ENCODE measurements at places on chromosomes 16 and 17.

DNA sequence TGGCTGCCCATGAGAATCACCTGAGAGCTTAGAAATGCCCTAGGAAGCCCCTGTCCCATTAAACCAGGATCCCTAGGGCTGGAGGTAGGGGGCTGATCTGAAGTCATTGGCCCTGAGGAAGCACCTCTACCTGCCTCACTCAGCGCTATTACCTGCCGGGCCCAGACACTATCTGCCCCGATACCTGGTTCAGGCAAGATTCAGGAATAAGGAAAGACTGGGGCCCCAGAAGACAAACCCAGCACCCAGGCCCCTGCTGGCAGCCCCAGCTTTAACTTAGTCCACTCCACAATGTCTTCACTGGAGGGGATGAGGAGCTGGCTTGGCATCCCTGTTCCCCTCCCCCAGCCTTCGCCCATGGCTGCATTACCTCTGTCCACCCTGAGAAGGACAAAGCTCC is 126.3 kb downstream of the GAS7 start:
- DNase-seq: no peak

DNA sequence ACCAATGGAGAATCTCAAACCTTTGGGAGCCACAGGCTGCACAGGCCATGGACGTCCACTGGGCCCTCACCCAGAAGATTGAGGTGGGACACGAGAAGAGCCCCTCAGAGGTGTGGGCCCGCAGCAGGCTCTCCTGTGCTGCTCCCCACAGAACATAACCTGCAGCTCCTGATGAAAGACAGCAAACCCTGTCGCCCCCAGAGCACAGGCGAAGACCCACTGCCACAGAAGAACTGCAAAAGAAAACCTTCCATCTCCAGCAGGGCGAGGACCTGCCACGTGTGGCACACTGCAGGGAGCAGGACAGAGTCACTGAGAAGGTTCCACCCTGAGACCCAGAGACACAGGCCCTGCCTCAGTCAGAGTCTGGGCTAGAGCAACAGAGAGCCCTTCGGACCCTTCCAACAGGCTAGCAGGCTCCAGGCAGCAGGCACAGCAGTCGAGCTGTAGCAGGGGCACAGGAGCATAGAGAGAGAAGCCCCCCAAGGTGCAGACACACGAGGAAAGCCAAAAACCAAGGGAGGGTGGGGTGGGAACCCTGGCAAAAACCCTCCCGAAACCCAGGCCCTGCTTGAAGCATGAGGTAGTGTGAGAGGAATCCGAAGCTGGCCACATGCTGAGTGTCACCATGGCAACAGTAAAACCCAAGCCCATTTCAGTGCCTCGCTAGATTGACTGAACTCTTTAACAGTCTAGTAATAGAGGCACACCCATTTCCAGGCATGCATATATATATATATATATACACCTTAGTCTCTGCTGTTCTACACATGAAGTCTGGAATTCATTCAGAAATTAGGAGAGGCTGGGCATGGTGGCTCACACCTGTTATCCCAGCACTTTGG is 60.0 kb upstream of the CHMP6 start:
- no peak for DNase-seq

GRCh38 chr16:727291-727977 is 528 bp downstream of the HAGHL start:
- no peak for DNase-seq

GRCh38 chr16:19138601-19139000 is 24.8 kb downstream of the ITPRIPL2 start:
- no peak for DNase-seq

GRCh38 chr17:17783825-17784656 is 52.7 kb downstream of the SREBF1 start:
- DNase-seq: peak; percentile 49

GRCh38 chr17:12665263-12666210 is at the start of gene MYOCD:
MYOCD (plus strand) TSS chr17:12665890; CDS start chr17:12666189, 299 bp downstream.
- DNase-seq: no peak

DNA sequence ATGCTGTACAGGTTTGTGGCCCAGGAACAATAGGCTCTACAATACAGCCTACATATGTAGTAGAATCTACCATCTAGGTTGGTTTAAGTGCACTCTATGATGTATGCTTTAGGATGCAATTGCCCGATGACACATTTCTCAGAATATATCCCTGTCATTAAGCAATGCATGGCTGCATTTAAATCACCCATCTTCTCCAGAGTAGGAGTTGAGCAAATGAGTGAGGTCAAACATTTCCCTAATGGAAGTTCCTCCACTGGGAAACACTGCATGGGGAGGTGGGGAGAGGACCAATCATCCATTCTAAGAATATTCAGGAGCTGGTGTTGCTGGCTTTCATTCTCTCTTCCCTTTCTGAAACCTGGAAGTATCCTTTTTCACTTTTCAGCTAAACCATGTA is 2.0 kb upstream of the PCTP start:
- DNase-seq: no peak

GRCh38 chr17:68290955-68291835 is at the start of the genes ARSG and SLC16A6:
ARSG (plus strand) TSS chr17:68291495; CDS start chr17:68307494, 15,999 bp downstream.
SLC16A6 (minus strand) TSS chr17:68291127; CDS start chr17:68278320, 12,807 bp downstream.
- DNase-seq: peak; percentile 28

DNA sequence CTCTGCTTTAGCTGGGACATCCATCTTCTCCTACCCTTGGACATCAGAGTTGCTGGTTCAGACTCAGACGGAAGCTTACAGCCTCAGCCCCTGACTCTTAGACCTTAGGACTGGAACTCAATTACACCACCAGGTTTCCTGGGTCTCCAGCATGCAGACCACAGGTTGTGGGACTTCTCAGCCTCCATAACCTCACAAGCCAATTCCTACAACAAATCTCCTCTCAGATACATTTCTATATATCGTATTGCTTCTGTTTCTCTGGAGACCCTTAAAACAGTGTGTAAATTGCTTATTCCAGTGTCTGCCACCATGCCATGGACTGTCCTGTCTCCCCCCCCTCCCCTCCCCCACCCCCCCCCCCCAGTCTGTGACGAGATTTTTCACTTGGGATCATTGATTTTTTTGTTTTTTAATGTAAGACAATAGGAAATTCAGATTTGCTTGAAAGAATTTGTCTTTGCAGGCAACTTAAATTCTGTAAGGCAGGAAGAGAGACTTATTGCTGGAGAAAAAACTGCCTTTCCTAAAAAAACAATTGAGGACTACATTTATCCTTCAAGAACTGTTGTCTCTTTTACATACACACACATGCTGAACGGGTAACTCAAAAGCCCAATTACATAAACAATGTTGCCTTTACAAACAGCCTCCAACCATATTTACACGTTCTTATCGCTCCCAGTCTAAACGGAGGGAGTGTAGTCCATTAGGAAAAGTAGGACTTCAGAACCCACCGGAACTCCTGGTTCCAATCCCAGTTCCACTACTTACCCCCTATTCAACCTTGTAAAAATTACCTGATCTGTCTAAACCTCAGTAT is 39.9 kb downstream of the TEKT5 start:
- no peak for DNase-seq

GRCh38 chr16:85912211-85912974 is 13.4 kb downstream of the IRF8 start:
- no peak for DNase-seq

GRCh38 chr17:17036524-17036998 is 5.7 kb upstream of the MPRIP start:
- DNase-seq: no peak

DNA sequence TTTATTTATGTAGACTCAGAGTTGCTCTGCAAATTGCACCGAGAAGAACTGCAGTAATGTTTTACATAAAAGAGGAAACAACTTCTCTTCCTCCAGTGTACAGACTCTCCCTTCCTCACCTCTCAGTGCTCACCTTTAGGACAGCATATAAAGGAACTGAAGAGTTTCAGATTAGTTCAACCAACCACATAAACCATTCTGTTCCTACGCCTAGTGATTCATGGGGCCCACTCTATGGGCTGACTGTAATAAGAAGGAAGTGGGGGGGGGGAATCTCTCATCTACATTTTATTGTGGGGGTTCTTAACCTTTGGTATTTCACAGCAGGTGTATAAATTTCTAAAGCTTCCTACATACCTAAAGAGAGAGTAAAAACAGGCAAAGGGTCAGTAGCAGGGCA is 18.3 kb downstream of the ZSWIM7 start:
- no peak for DNase-seq

DNA sequence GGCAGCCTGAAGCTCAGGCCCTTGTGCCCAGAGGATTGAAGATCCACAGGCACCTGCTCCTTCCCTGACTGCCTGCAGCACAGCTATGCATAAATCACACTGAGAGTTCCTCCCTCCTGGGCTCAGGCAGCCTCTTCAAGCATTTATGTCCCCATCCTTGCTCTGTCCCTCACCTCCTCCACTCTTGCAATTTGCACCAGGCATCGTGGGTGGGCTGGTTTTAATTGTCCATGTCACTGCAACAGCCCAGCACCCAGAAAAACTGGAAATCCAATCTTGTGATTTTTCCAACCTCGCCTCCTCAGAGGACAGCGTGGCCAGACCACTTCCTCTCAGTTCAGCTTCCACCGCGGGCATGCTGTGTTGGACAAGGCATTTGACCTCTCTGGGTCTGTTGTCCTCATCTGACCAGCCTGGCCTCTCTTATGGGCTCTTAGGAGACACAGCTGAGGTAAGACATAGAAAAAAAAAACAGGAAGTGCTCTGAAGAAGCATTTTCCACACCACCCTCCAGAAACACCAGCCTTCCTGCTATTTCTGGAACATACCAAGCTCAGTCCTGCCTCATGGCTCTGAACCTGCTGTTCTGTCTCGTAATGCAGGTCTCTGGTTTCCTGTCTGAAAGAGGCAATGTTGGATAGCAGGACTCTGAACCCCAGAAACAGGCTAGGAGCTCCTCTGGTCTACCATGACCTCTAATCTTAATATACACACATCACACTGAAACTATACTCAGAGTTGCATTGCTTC is 8.3 kb downstream of the TMEM114 start:
- no peak for DNase-seq

- DNase-seq: no peak
Measured at GRCh38 chr17:72296456-72296855, 175.6 kb downstream of the SOX9 start.

DNA sequence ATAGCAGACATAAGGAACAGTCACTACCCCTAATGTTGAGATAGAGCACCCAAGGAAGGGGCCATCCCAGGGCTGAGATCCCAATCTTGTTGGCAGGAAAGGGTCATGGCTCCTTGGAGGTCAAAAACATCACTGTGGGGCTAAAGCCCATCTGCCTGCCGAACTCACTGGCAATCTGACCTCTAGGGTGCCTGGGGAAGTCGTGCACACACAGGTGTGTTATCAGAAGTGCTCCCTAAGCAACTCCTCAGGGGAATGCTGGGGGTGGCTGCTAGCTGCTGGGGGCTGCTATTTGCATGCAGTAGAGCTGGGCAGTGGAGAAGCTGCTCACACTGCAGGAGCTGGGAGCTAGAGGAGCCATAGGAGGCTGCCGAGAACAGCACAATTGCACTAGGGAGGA is 47.5 kb upstream of the PHOSPHO1 start:
- DNase-seq: no peak

DNA sequence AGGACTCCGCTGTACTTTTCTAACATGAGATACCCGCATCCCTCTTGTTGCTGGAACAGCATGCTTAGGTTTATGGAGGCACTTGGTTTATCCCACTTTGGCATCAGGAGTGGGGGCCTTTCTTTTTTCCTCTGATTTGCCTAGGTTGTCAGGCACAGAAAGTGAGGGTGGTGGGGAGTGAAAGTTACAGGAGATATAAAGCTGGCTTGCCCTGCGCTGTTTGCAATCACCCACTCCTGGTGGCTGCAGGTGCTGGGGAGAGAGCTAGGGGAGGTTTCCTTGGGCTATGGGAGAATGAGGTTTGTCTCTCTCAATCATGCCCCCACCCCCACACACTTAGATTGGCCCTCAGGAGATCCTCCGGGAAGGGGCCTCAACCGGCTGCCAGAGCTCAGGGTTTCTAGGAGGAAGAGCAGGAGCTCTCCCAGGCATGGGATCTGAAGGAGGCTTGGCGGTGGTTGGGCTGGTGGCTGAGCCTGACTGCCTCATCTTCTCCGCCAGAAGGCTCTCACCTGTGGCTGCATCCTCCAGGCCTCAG is 1.4 kb downstream of the WSCD1 start:
- DNase-seq: no peak

DNA sequence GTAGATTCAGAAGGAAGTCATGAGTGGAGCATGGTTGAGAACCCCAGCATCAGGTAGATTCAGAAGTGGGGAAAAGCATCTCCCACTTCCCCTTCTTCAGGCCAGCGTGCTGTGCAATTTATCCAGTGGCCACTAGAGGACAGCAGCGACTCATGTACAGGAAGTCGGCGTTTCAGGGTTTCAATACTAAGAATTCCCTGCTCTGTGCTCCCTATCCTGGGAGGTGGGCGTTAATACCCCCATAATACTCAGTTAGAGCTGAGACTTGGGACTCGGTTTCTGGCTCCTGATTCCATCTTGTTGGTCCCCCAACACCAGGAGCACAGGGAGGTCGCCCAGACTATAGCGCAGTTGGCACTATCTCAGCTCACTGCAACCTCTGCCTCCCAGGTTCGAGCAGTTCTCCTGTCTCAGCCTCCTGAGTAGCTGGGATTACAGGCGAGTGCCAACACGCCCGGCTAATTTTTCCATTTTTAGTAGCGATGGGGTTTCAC is 75.3 kb upstream of the AMZ2 start:
- DNase-seq: peak; percentile 48

DNA sequence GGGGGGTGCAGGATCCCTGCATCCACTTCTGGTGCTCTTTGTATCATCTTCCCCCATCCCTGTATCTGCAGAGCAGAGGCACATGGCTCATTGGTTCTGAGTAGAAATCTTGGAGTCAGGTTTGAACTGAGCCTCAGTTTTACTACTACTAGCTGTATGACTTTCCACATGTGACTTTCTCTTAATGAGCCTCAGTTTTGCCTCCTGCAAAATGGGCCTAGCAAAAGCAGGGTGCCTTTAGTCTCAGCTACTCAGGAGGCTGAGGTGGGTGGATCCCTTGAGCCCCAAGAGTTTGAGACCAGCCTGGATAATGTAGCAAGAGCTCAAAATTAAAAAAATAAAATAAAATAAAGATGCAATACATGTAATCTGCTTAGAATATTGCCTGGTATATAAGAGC is 81.4 kb downstream of the SDR42E1 start:
- no peak for DNase-seq

DNA sequence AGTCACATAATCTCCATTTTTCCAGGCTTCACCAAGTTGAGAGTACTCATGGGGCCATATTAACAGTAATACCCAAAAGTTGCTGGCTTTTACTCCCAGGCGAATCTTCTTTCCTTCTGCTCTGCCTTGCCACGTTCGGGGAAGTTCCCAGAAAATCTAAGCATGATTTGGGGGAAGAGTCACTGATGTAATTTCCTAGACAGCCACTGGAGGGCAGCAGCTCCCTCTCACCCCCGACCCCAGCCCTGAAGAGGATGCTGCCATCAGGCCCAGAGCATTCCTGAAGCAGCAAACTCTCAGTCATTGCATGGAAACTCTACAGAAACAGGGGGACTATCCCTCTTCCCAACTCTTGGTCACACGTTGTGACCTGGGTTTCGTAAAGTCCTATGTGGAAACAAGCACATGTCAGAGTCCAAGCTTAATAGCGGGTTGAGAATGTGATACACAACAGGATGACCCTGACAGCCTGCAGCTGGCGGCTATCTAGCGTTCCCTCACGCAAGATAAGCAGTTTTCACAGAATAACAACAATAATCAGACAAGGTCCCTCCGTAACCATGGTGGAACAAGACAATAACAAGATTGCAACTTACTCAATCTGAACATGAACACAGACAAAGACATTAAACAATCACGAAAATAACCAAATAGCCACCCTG is 43.8 kb upstream of the DHX40 start:
- peak; percentile 19 for DNase-seq

- DNase-seq: peak; percentile 95
Measured at GRCh38 chr17:44110823-44111633, 12.4 kb downstream of the HDAC5 start.

Data from hippocampal formation (tissue), 2 donors.